NCI-H1436 treated with DMSO at 0.1 percent for 48 hours (cell line): ENCODE measurements at places on chromosomes 16 and 17.

GRCh38 chr17:16282522-16282921 is 65.5 kb downstream of the PIGL start:
- no peak for DNase-seq

DNA sequence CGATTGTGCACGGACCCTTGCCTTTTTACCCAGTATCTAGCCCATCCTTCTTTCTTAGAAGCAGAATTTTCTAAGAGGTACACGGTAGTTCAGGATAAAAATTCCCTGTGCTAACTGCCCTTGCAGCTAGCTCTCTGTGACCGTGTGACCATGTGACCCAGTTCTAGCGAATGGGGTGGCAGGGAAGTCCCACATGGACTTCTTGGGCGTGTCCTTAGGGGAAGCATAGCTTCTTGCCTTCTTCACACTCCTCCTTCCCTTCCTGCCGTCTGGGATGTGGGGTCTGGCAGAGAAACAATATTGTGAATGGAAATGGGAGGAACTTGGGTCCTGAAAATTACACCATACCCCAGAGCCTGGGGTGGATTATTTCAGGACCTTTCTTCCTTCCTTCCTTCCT is 670.7 kb downstream of the MAF start:
- no peak for DNase-seq

- DNase-seq: no peak
Measured at GRCh38 chr17:1604831-1605528, 23.7 kb downstream of the SLC43A2 start.

DNA sequence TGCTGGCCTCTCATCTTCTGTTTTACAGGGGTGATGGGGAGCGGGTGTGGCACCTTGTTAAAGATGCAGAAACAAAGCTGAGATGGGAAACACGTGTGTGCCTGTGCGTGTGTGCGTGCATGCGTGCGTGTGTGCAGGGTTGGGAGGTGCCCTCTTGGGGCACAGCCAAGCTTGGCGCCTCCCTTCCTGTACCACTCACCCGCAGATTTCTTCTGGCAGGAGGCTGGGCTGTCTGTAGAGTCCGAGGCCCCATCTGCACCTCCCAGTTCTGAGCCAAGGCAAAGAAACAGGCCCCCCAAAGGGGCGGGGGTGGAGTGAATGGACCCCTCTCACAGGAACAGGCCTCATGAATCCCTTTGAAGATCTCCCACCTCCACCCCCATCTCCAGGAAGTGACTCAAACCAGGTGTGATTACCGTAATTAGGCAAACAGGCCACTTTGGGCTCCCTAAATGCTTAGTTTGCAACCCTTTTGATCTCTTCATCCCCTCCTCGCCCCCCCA is 20.9 kb downstream of the TNS4 start:
- DNase-seq: peak; percentile 74

DNA sequence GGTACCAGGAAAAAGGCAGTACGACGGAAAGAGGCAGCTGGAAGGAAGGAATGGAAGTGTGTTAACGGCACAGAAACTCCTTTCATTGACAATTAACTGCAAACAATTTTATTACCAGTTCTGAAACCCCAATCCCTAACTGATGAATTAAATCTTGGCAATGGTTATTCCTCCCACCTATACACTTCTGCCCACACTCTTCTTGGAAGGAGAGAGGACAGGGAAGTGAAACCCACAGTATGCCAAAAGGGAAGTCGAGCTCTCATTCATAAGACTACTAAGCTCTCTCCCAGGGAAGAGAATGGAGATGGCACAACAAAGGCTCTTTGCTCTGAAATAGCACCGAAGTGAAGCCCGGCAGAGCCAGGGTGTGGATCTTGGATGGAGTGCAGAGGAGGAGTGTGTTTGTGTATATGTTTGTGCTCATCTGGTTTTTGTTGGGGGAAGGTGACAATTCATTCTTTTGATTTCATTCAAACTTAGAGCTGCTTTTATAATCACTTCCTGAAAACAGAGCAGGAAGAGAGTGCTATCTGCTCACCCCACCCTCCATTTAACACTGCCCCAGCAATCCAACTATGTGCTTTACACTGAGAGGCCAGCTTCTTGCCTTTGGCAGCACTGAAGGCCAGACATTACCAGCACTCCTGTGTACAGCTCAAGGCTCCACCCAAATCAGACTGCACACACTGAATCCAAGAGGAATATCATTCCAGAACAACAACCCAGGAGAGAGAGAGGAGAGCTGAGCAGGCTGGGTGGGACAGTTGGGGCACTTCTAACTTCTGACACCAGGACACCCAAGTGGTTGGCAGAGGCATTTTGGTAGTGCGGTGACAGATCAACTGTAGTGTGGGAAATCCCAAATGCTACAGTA is 68.7 kb downstream of the HIC1 start:
- no peak for DNase-seq

- no peak for DNase-seq
Measured at GRCh38 chr17:31674305-31674704, 184.7 kb downstream of the COPRS start.

- no peak for DNase-seq
Measured at GRCh38 chr17:73427198-73427597, 115.4 kb upstream of the CDC42EP4 start.

GRCh38 chr16:72182976-72183375 is 11.0 kb upstream of the PMFBP1 start:
- DNase-seq: no peak

GRCh38 chr17:67315865-67316264 is 50.5 kb downstream of the PSMD12 start:
- no peak for DNase-seq

DNA sequence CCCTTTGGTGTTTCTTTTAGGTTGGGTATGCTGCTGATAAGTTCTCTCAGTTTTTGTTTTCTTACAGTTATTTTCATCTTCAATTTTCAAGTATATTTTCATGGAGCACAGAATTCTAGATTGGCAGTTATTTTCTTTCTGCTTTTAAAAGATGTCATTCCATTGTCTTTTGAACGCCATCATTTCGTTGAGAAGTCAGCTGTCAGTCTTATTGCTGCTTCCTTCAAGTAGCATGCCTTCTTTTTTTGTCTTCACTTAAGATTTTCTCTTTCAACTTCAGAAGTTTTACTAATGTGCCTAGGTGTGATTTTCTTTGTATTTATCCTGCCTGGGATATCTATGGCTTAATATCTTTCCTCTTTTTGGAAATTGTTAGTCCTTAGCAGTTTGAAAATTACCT is 262.2 kb upstream of the PMFBP1 start:
- no peak for DNase-seq
